ENCODE measurements at places on chromosomes 3 and 15.
A peak's percentile ranks its signal among the peaks of the same experiment; 100 is the strongest.

- peak; percentile 77 for DNase-seq
These were observed 57.9 kb downstream of the RPL22L1 start for GRCh38 chr3:170811928-170812591.

DNA sequence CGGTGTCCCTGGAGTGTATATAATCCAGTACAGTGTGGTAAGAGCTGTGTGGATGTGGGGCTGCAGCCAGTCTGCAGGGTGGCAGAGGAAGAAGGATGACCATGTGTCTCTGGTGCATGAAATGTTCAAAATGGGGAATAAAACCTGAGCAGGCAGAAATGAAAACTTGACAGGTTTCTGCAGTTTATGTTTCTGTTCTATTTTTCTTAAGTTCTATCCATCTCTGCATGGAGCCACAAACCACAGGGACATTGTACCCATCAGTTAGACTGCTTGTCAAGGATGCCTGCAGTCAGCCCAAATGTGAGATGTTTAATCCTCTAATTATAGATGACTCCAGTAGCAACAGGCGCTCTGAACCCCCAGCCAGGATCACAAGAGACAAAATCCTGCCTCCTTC is 216.7 kb downstream of the IL20RB start:
- no peak for DNase-seq

GRCh38 chr15:34883042-34883441 is 86.5 kb downstream of the AQR start:
- no peak for DNase-seq

- no peak for DNase-seq
These were observed 41.0 kb downstream of the AQP9 start for GRCh38 chr15:58179206-58179605.

All from activated CD4-positive, alpha-beta T cell treated with anti-CD3 and anti-CD28 coated beads for 36 hours (primary cell).